Amniotic stem cell (primary cell): ENCODE measurements at places on chromosomes 3 and 15.

GRCh38 chr15:35618260-35619188 is 72.6 kb upstream of the DPH6 start:
- DNase-seq: no peak

GRCh38 chr15:48855501-48856440 is 22.2 kb upstream of the EID1 start:
- DNase-seq: no peak

DNA sequence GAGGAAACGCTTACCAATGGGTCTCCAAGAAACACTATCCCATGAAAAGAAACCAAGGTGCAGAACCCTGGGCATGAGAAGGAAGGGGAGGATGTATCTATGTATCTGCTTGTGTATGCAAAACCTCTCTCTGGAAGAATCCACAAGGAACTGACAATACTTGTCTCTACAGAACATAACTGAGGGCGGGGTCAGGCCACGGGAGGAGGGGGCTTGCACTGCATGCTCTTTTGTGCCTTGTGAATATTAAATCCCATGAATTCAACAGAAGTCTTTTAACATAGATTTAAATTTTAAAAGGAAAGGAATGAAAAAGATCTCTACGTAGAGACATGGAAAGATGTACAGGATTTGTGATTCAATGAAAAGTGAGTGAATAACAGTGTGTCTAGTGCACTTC is 57.8 kb downstream of the RPN1 start:
- DNase-seq: no peak

DNA sequence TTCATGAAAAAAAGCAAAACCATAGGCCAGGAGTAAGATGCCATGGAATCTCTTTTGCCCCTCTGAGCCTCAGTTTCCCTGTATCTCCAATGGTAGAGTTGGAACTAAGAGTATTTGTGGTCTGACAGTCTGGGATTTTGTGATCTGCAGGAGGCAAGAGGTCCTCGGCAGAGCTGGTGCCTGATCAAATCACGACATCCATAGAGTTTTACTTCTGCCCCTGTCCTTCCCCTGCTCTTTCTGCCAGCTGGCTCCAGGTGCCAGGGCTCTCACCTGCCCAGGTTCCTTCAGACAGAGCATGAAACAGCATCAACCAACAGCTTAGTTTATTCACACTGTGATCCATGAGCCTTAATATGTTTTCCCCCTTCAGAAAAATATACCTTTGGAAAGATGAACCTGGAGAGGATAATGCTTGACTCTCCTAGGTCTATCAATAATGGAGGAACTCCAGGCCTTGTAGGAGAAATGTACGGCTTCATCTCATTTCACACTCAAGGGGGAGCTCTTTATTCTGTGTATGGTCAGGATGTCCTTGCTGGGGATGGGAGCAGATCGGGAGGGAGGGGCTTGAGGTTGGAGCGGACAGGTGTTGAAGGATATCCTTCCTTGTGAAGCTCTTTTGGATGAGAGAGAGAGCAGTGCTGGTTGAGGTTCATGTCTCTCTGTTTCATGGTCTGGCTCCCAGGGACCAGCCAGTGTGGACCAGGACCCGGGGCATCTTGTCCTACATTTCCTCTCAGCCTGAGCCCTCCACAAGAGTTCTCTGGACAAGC is 309.9 kb downstream of the RPLP1 start:
- DNase-seq: no peak

- no peak for DNase-seq
Measured at GRCh38 chr3:112539825-112540650, 21.7 kb downstream of the ATG3 start.

DNA sequence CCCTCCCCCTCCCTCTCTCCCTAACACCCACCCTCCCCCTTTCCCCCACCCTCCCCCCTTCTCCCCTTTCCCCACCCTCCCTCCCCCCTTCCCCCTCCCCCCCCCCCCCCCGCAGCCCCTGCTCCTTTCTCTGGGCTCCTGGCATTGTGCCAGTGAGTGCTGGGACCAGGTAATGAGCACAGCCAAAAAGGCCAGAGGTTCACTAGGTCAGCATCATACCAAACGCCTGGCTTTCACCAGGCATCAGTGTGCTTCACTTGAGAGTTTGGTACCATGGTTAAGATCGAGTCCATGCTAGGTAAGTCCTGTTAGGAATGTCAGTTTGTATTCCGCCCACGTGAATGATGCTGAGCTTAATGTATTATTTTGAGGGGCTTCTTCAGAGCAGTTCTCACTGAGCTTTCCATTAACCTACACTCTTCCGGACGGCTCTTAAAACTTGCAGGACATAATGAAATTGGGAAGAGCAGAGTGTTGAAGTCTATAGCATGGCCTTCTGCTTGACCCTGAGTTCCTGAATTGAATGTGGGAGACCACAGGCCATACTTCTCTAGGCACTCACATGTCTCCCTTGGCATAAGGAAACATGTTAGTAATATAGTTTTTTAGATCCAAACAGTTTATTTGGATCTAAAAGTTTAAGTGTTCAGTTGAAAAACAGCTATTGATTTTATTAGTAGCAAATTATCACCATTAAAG is 45.6 kb downstream of the SENP2 start:
- DNase-seq: no peak

GRCh38 chr3:71125738-71126137 is 457.8 kb downstream of the FOXP1 start:
- DNase-seq: no peak

DNA sequence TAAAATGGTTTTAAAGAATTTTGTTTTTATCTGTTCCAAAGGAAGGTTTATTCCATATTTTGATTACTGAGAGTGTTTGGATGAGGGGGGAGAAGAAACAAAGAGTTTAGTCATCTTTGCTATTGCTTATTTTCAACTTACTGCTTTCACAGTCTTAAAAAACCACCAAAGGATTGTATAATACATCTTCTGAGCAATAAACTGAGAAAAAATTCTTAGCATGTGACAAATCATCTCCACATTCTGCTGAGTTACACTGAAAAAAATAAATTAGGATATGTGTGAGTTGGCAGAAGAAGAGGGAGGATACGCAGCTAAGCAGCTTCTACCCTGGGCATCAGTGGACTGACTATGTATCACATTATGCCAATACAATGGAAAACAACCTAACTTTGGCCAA is 23.2 kb upstream of the ACTC1 start:
- no peak for DNase-seq

- DNase-seq: no peak
Measured at GRCh38 chr3:47605652-47606051, 27.0 kb upstream of the CSPG5 start.

DNA sequence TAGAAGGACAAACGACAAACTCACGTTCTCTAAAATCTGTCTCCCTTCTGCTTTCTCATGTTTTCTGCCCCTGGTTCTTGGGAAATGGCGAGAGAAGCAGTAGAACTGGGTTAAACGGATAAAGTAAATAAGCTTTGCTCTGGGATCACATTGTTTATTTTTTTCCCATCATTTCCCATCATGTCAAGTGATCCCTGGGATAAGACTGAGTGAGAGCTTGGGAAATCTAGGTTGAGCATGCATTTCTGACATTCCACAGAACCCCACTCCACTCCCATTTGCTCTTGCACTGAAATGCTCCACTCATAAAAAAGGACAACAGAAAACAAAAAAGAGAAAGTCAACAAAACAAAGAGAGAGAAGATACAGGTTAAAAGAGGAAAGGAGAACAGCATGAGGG is 69.1 kb downstream of the SEMA6D start:
- DNase-seq: no peak

- no peak for DNase-seq
Measured at GRCh38 chr3:37964716-37965115, 25.9 kb upstream of the VILL start.

DNA sequence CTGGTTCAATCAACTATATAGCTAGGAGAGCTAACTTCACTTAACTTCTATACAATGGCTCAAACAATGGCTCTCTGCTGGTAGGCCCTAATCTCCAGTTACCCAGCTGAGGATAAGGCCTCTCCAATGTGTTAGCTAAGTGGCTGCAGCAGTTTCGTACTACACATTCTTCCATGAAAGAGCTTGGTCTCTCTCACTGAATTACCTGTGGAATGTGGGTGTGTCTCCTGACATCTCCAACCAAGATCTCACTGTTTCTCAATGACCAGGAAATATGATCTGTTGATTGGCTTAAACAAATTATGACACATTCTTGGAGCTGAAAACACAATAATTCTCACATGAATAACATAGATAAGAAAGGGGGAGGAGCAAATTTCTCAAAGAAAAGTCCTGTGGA is 169.8 kb upstream of the ROBO1 start:
- DNase-seq: no peak

- DNase-seq: no peak
Measured at GRCh38 chr3:61858054-61858453, 296.7 kb downstream of the PTPRG start.

GRCh38 chr15:39629371-39629770 is 48.5 kb downstream of the THBS1 start:
- DNase-seq: no peak

DNA sequence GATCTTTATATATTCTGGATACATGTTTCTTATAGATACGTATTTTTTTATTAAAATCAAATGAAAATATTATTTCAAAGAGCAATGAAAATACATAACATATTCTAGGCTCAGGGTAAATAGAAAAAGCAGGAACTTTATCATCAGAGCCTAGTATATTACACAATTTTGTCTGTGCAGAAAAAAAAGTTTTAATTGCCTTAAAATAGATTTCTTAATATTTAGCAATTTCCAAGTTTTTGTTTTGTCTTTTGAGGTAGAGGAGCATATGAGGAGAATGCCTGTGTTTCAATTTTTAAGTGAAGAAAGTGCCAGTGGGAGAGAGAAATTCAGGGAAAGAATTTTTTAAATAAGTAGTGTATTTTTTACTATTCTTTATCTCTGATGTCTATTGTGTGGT is 10.5 kb downstream of the CAPN7 start:
- no peak for DNase-seq

- peak; percentile 2 for DNase-seq
Measured at GRCh38 chr3:161914703-161915417, 418.3 kb downstream of the OTOL1 start.

- DNase-seq: no peak
Measured at GRCh38 chr3:129809297-129809696, 84.2 kb downstream of the TMCC1 start.

DNA sequence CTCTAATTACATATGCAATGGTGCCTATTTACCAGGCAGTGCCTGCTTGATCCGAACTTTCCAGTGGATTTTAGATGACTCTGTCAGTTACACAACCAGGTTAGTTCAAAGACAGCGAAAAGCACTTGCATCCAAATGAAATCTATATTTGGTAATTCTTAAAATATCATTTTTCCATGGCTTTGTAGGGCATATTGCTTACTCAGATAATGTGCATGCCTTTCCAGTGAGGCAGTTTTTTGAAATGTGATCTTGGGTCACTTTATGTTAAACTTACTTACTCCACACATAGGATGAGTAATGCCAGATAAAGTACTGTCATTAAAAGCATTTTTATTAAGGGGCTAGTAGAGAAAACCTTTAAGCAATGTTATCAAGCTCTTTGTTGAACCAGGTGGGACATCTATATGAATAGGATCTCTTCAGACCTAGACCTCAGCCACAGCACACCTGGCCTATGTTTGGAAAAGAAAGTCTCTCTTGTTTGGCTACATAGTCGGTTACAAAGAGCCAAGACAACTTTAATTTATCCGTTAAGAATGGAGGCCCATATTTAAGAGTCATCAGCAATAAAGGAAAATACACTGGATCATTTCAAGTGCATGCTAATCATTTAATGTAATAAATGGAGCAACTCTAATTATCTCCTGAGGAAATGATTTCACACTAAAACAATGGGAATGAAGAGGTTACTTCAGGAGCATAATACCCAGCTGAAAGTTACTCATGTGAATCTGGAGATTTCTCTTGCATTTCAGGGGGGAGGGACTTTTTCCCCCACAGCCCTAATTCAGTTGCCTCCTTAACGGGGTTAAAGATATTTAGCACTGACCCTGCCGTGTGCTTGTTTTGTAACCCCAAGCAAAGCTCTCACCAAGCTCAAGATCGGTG is 56.3 kb upstream of the TMCO5A start:
- peak; percentile 30 for DNase-seq

DNA sequence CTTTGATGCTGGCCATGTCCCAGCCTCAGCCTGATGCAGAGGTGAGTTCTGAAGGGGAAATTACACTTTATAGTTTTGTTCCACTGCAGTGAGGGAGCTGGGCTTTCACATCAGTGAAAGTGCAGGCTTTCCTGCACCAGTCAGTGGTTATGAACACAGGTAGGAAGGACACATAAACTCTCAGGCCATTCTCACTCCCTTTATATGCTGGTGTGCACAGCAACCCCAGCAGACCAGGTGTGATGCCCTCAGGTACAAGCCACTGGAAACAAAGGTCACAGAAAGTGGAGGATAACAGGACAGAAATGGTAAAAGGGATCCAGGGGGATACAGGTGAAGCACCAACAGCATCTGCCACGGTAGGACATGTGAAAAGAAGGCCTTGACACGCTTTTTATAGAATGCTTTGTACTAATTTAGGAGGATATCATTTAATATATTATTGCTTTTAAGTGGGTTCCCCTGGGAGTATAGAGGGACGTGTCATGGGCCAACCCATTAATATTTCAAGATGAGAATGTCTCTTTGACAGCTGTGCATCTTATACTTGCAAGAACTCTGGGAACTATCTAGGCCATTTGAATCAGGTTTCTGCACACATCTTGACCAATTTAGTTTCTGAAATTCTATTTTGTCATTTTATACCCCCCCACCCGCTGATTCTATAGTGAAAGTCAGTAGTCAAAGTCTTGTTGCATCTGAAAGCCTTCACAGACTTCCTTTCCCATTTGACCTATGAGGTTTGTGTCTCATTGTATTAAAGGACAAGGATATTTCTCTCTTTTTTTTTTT is 25.0 kb upstream of the BLM start:
- DNase-seq: no peak

DNA sequence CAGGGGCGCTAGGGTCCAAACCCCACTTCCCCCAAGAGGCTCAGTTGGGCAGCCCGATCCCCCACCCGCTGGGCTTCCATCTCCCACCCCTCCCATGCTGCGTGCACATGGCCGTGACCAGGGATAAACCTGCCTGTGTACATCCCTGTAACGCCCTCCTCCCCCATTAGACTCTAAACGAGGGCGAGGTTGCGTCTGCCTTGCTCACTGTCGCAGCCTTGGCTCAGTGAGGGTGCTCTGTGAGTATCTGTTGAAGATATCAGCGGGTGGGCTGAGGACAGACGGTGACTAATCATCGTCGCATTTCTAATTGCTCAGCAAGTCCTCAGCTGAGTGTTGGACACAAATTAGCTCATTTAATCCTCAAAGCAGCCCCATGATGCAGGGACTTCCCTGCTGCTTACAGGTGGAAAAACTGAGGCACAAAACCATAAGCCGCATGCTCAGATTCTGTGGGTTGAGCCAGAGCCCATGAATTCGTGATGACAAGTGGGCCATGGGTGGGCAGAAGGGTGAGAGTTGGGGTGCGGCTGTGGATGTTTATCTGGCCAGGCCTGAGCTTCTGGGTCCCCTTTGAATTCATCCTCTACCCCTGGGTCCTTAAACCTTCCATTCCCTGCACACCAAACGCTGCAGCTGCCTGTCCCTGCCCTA is 26.0 kb downstream of the FBLN2 start:
- DNase-seq: no peak

- no peak for DNase-seq
Measured at GRCh38 chr3:137116619-137117018, 158.8 kb downstream of the IL20RB start.

- no peak for DNase-seq
Measured at GRCh38 chr3:16928386-16929132, 43.8 kb downstream of the PLCL2 start.
